Germinal center (tissue), 1 donor: ENCODE measurements at places on chromosomes 12 and 14.

DNA sequence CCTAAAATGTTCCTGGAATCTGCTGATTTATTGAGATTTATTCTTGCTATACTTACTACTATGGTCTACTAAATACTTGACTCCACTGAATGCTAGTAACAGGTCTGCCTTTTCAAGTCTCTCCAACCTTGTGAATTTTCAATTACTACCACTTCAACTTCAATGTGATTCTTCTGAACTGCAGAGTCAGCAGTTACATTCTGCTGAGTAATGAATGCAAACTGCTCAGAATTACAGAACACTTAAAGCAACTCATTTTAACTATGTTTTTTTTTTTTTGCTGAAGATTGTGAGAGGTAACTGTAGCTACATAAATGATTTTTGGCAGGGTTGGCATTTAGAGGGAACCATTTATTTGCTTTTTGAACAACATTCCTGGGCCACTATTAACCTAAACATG lies 41.8 kb downstream of the ARF6 start:
- no peak for DNase-seq

DNA sequence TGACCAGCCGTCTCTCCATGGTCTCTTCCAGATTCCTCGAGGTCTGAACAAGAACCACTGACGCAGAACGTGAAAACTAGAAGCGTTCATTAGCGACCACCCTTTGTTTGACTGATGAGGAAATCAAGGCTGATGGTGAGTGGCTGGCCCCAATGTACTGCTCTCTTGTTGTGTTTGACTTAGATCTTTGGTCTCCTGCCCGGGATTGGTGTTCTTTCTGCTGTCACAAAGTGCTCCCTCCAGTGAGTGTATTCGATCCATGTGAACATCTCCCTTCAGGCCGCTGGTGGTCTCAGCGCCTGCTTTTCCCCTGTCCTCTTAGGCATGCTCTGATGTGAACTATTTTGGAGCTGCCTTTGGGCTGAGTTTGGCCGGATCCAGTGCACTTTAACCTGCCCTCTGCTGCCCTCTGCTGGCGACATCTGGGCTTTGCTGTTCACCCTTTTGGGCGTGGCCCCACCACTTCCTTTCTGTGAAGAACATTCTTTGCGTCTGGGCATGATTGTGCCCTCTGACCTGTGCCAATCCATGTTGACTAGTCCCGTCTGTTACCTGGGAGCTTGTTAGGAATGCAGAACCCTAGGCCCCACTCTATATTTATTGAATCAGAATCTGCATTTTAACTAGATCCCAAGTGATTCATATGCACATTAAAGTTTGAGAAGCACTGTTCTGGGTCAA lies 279.1 kb downstream of the TTC6 start:
- peak; percentile 51 for DNase-seq

DNA sequence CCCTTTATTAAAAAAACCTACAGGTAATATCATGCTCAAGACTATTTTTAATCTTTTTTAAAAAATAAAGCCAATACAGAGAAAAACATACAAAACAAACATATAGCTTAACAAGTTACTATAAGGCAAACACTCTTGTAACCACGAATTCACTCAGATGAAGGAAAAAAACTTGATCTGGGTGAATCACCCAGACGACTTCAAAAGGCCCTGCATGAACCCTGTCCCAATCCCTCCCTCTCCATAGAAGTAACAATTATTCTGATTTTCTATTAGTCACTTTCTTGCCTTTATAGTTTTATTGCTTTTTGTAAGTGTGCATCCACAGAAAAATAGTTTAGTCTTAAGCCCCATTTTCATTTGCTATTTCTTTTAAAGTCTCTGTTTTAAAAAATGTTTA lies 72.6 kb downstream of the LRP6 start:
- no peak for DNase-seq

- DNase-seq: no peak
Observed at GRCh38 chr12:52699373-52699772, 4.0 kb downstream of the KRT77 start.

DNA sequence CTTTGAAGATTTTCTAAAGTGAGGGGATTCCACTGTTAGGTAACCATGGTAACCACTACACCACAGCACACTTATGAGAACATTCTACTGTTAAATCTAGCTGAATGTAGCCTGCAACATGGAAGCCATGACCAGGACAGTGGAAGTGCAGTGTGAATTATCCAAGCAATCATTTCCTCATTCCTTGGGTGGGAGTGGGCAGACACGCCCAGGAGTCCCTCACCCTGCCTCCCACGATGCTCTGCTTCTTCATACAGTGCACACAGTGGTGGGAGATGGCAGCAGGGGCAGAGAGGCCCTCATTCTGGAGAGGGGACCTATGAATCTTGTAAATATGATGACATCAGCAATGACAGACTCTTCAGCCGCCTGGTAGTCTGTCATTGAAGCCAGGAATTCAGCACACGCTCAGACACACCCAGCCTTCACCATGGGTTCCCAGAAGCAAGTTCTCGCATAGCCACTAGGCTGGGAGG lies 70.1 kb upstream of the HOXC13 start:
- no peak for DNase-seq

DNA sequence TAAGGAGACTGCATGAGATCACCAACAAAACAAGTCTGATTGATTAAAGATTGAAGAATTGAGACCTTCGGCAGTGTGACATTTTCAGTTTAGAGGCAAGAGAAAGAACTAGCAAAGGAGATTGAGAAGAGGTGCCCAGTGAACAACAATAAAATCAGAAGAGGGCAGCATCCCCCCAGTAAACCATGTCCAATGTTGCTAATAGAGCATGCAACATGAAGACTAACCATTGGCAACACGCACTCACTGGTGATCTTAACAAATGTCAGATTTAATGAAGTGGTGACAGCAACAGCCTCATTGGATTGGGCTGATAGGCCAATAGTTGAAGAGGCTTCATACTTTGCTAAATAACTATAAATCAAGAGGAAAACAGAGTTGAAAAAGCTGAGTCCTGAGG lies 20.7 kb upstream of the TAS2R14 start:
- DNase-seq: no peak

DNA sequence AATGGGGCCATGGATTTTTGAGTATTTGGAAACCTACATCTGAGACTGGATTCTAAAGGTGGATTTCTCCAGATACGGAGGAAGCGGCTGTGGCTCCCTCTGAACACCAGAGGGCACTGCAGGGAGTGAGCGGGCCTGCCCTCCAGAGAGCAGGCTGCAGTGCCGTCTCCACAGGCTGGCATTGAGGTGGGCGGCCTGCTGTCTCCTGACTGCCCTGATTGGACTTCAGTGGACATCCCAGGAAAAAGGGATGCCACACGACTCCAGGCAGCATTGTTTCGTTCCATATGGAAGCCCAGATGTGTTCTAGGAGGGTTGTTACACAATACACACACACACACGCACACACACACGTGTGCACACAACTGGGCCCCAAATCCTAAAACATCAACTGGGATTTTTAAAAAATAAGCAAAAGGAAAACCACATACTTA lies 20.9 kb upstream of the ANO2 start:
- peak; percentile 51 for DNase-seq

GRCh38 chr12:116859079-116859478 lies 22.2 kb downstream of the HRK start:
- DNase-seq: no peak

DNA sequence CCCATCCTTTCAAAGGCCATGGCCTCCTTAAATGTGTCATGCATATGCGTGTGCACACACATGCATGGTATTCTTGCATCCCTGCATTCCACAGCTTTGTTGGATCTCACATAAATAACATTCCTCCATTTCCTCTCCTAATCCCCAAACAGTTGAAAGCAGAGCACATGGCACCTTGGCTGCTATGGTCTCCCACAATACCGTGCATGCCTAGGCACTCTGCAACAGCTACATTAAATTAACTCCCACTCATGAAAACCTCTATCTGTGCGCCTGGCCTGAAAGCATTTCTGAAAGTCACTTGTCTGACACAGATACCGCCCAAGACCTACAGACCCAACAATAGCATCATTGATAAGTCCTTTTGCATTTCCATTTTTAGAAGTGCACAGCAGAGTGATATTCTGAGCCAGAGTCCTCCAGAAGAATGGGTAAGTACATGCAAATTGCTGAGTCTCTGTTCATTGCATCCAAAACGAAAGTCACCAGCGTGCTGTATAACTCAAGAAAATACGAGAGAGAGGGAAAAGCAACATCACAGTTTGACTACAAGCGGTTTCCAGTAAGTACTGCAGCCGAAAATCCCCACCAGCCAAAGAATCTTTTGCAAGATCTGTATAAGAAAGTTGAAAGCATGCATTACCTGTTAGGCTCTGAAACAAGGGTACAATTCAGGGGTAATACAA lies 436 bp downstream of the ASB2 start:
- peak; percentile 76 for DNase-seq

- no peak for DNase-seq
Observed at GRCh38 chr12:111102102-111102739, 181.8 kb upstream of the MYL2 start.

DNA sequence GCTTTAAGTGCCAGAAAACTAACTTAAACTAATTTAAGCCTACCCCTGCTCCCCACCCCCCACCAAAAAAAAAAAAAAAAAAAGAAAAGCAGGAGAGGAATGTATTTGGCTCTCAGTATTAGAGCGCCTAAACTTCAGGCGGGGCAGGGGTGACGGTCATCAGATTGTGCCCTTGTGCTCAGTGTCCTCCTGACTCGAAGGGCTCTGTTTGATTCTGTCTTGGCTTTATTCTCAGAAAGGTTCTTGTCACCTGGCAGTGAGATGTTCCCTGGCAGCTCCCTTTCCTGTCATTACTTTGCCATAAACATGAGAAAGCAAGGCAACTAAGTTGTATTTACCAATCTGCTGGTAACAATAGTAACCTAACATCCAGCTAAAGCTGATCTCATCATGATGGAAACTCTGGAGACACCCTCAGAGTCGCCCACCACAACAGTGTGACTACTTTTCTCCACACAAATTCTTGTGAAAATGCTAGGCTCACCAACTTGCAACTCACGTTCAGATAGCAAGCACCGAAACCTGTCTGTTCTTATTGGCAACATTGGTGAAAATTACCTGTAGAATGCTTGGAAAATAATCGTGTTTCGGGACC lies 39.0 kb upstream of the WNK1 start:
- DNase-seq: no peak

DNA sequence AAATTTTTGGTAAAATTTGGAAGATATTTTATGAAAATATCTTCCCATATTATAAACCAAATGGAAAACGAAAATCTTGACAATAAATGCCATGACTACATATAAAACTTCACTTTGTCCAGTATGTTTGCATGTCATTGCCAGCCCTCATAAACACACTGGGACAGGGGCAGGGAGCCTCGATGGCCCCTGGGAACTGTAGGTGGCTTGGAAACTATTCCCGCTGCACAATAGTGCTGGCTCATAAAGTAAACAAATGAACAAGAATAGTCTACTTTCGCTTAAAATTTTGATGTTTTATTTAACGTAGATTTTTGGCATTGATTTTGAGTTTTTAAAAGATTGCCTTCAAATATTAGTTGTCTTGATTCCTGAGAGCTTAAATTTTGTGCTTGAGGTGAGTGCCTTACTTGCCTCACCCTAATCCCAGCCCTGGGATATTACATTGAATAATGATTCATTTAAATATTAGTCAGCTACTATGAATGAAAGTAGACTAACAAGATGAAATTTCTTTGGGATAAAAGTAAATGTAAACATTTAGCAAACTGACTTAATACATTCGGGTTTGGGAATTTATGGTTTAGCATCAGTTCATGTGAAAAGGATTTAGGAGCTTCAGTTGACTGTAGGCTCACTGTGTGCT lies 74.0 kb upstream of the PKP2 start:
- DNase-seq: no peak

GRCh38 chr14:24665440-24665991 lies 31.5 kb upstream of the GZMB start:
- peak; percentile 41 for DNase-seq

- DNase-seq: no peak
Observed at GRCh38 chr12:112812600-112813406, 21.3 kb downstream of the RPH3A start.

DNA sequence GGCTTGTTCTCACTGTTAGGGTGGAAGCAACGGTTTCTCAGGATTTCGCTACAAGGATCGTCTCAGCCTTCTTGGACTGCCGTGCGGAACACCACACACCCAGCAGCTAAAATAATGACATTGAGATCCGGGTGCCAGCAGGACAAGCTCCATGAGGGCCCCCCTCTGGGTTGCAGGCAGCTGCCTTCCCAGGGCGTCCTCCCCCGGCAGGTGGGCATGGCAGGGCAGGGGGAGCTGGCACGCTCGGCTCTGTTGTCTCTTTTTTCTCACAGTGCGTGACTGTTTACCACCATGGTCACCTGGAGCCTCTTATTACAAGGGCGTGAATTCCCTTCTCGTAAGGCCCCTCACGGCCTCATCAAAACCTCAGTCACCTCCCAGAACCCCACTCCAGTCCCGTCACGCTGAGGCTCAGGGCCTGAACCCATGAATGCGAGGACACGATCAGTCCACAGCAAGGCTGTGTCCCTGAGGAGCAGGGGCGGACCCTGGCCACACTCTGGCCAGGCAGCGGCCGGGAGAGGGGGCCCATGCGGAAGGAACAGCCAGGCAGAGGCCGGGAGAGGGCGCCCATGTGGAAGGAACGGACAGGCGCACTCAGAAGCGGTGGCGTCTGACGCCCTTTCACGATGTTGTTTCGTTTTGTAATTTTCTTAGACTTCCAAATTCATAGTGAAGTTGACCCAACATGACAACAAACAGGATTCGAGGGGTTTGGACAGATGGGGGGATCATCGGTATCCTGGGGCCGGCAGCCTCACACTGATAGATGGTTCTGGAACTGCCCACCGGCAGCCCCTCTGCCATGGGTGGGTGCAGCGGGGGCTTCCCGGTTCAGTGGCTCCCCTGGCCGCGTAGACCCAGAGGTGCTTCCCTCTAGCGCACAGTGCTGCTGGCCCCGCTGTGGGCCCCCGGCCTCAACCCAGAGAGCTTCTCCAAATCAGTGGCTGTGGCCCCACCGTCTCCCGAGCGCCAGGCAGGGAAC lies 10.0 kb downstream of the LRCOL1 start:
- DNase-seq: no peak

GRCh38 chr12:52079576-52080402 lies at the start of gene SMIM41:
Gene SMIM41, plus strand, starts transcription at chr12:52079704. Its CDS starts 76 bp downstream, at chr12:52079780.
- no peak for DNase-seq

DNA sequence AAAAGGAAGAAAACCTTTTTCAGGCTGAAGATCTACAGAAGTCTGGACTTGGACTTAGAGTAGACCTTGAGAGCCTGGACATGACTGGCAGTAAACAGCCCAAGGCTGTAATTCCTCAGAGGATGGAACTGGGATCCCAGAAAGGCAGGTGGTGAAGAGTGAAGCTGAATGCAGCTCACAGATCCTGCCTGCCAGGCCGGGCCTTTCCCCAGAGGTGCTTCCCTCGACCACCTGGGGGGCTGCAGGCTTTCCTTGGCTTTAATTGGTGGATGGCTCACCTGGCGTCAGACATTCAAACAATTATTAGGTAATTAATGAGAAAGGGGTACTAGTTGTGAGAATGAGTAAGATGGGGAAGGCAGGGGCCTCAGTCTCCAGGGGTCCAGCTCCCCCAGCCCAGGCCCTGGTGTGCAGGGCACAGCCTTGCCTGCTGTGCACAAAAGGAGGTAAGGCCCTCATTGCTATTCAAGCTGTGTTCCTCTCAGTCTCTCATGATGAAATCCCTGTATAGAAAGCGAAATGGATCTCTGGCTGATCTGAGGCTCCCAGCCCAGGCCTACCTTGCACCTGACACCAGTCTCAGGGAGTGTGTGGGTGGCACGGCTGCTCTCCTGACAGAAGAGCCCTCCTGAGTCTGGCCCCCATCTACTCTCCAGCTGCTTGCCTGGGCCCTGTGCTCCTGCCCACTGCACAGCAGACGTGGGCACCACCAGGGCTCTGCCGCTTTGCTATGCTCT lies 63.0 kb upstream of the TCL1A start:
- no peak for DNase-seq

- DNase-seq: no peak
Observed at GRCh38 chr12:118925407-118925806, 55.9 kb upstream of the SRRM4 start.

- DNase-seq: no peak
Observed at GRCh38 chr14:72443256-72443655, 450.6 kb downstream of the DPF3 start.
